ENCODE measurements at places on chromosomes 16 and 17.

GRCh38 chr16:73210084-73210483 lies 162.2 kb upstream of the ZFHX3 start:
- DNase-seq: no peak

DNA sequence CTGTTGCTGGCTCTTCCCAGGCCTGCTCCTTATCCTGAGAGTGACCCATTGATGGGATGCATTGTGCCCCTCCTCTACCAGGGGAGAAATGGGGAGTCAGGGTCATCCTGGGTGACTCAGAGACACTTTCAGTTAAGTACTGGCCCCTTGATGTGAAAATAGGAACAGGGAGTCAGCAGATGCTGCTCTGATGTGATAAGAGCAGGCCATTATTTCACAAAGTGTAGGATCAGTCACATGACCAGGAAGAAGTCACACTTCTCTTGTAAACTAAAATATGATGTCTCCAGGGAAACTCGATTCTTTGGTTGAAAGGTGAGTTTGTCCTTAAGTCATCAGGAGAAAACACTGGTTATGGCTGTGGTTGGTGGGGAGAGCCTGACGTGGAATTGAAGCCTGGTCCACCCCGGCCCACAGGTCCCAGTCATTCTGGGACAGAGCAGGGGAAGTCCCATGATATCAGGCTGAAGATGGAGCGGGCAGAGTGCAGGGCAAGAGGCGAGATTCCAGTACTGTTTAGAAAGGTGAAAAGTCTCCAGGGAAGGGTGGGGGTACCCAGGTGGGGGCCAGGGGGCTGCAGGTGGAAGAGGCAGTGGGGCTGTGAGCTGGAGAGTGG lies 88.6 kb upstream of the NLRP1 start:
- no peak for DNase-seq

DNA sequence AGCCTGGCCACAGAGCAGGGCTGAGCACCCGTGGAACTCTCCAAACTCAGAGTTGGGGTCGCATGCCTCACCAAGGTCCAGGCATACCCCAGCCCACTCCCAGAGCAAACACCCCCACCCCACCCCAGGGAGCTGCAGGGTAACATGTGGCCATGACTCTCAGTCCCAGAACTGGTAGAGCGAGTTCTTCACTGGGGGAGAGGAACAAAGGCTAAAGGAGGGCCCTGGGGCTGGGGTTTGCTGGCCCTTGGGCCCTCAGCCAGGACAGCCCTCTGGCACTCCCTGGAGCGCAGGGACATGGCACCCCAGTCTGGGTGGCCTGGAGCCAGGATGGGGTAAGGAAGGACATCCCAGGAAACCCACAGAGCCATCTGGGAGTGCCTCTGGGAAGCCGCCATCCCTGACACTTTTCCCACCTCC lies 4.2 kb downstream of the HID1 start:
- no peak for DNase-seq

- no peak for DNase-seq
These were observed 205.1 kb upstream of the ELAC2 start for GRCh38 chr17:13222975-13223374.

- no peak for DNase-seq
These were observed 2.8 kb downstream of the CNEP1R1 start for GRCh38 chr16:50027829-50028228.

- DNase-seq: no peak
These were observed 24.9 kb downstream of the MPP3 start for GRCh38 chr17:43808076-43808475.

- no peak for DNase-seq
These were observed 131.2 kb upstream of the CORO6 start for GRCh38 chr17:29753845-29754439.

DNA sequence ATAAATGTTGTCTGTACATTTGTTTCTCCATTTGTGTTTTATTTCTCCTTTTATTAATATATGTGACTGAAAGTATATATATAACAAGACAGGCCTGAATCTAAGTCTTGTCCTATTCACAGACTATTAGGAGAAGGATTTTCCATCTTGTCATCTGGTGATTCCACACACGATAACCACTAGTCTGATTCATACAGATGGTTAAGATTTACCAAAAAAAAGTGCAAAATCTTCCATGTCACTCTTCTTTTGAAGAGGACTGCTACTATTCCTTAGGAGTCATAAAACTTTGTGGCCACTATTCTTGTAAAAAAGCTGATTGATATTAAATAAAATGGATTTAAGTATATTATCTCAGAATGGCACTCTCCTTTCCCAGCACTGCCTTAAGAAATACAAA lies 156.3 kb downstream of the ITFG1 start:
- no peak for DNase-seq

DNA sequence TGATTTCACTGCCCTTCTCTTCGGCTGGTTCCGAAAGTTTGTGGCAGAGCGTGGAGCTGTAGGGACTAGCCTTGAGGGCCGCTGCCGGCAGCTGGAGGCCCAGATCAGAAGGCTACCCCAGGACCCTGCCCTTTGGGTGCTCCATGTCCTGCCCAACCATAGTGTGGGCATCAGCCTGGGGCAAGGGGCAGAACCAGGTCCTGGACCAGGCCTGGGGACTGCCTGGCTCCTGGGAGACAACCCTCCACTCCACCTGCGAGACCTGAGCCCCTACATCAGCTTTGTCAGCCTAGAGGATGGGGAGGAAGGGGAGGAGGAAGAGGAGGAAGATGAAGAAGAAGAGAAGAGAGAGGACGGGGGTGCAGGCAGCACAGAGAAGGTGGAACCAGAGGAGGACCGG lies 856 bp upstream of the CXCL16 start:
- no peak for DNase-seq

DNA sequence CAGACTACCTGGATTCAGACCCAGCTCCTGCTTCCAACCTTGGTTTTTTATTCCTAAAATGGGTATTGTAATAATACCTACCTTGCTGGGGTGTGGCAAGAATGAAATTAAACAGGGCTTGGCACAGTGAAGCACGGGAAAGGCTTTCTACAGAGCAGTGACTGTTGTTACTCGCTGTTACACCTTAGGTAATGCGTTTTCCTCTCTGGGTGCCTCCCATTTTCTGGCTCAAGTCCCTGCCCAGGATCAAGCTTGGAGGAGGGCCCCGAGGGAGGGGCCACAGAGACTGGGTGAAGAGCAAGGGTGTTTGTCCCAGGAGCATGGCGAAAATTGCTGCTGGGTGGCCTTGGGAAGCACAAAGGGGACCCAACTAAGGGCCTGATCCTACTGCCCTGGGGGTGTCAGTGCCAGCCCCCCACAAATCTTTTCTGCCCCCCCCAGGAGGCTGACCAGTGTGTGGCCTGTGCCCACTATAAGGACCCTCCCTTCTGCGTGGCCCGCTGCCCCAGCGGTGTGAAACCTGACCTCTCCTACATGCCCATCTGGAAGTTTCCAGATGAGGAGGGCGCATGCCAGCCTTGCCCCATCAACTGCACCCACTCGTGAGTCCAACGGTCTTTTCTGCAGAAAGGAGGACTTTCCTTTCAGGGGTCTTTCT lies 13.3 kb downstream of the MIEN1 start:
- DNase-seq: no peak

GRCh38 chr16:2819939-2820835 lies 3.1 kb downstream of the PRSS21 start:
- DNase-seq: no peak

DNA sequence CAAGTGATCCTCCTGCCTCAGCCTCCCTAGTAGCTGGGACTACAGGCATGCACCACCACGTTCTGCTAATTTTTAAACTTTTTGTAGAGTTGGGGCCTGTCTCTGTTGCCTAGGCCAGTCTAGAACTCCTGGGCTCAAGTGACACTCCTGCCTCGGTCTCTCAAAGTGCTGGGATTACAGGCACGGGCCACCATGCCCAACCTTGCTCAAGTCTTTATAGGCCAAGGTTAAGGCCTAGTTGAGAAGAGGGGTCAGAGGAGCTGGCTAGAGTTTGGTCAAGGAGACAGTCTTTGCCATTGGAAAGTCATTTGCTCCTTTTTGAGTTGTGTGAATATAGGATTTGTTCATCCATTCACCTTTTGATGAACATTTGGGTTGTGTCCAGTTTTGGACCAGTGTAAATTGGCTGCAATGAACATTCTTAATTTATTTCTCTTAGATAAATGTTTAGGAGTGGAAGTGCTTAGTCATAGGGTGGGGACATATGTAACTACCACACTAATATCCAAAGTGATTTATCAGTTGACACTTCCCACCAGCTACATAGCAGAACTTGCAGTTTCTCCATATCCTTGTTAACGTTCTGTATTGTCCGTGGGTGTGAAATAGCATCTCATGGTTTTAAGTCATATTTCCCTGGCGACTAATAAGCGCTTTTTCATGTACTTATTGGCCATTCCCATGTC lies 30.7 kb upstream of the ARHGAP17 start:
- no peak for DNase-seq

DNA sequence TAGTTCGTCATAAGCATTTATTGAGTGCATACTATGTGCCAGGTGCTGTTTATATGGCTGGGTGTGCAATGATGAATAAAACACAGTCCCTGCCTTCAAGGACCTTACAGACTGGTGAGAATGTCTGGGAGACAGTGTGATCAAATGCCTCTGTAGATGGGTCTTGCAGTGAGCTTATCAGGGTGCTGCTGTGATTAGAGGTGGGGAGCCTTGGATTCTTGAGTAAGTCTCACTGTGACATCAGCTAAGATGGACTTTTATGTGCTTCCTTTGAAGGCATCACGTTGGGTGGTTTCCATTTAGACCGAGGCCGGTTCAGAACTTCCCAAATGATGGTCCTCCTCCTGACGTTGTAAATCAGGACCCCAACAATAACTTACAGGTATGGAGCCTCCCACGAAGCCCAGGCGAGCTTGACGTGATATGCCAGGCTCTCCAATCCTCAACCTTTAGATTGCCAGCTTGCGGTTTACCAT lies 10.0 kb downstream of the HERPUD1 start:
- DNase-seq: no peak

DNA sequence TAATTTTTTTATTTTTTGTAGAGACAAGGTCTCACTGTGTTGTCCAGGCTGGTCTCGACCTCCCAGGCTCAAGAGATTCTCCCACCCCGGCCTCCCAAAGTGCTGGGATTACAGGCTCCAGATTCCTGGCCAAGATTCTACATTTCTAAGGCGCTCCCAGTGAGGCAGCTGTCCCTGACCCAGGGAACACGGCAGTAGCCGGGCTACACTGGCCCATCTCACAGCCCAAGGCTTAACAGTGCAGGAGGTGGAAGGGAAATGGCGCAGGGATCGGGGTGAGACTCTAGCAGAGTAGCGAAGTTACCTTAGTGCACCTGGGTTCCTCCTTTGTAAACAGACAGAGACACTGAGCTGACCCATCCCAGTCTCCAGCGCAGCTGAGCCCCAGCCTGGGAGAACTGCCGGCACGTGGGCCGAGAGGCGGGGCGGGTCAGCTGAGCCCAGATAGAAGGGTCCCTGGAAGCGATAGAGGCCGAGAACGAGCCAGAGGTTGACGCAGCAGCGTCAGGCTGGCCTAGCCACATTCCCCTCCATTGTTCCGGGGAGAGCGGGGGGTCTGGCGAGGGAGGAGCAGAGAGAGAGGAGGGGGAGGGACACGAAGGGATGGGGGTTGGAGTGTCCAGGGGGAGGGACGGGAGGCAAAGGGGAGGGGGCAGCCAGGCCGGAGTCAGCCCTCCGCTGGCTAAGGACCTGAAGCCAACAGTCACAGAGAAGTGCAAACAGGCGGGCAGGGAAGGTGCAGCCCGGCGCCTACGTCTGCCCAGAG lies 2.5 kb downstream of the CARHSP1 start:
- no peak for DNase-seq

DNA sequence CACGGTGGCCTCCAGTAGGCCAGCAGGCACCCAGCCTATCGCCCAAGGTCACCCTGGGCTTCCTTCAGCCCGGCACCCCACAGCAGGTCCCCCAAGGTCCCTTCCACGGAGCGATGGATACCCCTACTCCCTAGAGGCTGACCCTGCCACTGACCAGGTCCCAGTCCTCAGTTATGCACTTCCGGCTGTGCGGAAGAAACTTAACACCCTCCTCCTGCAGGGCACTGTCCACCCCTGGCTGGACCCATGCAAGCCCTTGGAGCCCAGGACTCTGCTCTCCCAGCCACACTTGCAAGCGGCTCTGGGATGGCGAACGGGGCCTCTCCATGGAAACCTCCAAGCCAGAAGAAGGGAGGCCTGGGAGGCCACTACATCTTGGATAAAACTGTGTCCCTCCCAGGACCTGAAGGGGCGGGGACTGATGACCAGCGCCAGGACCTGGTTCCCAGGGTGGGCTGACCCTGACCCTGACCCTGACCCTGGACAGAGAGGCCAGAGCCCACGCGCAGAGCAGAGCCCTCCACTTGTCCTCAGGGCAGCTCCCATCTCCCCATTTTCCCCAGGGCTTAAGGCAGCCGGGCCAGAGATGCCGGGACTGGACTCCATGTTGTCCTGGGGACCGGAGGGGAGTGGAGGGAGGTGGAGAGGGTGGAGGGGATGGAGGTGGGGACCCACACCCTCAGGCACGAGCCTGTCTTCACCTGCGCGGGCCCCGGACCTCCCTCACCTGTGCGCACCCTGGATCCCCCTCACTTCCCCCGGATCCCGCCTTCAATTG lies 734 bp downstream of the CEP131 start:
- no peak for DNase-seq

GRCh38 chr16:57600952-57601580 lies 27.4 kb upstream of the ADGRG1 start:
- no peak for DNase-seq

GRCh38 chr16:52203096-52203495 lies 343.8 kb downstream of the TOX3 start:
- peak; percentile 88 for DNase-seq

GRCh38 chr17:80187515-80187941 lies 17.7 kb downstream of the CARD14 start:
- DNase-seq: peak; percentile 13

GRCh38 chr16:78474762-78475161 lies 375.3 kb downstream of the WWOX start:
- DNase-seq: no peak

GRCh38 chr16:74500907-74501306 lies 79.6 kb upstream of the CLEC18B start:
- no peak for DNase-seq

DNA sequence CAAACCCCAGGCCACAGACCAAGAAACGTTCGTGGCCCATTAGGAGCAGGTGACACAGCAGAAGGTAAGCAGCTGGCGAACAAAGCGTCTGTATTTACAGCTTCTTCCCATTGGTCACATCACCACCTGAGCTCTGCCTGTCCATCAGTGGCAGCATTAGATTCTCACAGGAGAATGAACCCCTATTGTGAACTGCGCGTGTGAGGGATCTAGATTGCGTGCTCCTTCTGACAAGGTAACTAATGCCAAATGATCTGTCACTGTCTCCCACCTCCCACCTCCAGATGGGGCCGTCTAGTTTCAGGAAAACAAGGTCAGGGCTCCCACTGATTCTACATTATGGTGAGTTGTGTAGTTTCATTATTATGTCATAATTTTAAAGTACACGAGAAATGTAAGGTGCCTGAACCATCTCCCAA lies 186.3 kb downstream of the CPPED1 start:
- DNase-seq: no peak

DNA sequence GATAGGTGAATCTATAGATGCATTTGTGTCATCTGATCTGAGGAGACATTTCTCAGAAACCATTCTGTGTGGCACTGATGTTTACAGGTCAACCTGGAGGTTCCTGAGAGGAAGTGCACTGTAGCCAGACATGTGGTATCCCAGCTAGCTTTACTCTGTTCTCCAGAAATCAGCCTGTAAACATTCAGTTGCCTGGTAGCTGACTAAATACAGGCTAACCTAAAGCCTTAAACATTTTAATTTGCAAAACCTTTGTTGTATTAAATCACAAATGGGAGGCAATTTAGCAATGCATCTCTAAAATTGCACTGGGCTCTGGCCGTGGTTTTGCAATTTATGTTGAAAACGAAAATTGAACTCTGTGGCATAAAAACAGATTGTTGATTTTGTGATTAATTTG lies 207.6 kb downstream of the FTO start:
- DNase-seq: no peak

Measured in kidney tubule cell (primary cell).